Stimulated activated CD4-positive, alpha-beta T cell treated with anti-CD3 and anti-CD28 coated beads, Interleukin-2, amount 100 ng/mL, for 4 hours (primary cell): ENCODE measurements at places on chromosomes 5 and 9.

- no peak for DNase-seq
Observed at GRCh38 chr9:12993466-12993865, 218.6 kb downstream of the LURAP1L start.

- no peak for DNase-seq
Observed at GRCh38 chr5:38285226-38285625, 26.9 kb downstream of the EGFLAM start.

DNA sequence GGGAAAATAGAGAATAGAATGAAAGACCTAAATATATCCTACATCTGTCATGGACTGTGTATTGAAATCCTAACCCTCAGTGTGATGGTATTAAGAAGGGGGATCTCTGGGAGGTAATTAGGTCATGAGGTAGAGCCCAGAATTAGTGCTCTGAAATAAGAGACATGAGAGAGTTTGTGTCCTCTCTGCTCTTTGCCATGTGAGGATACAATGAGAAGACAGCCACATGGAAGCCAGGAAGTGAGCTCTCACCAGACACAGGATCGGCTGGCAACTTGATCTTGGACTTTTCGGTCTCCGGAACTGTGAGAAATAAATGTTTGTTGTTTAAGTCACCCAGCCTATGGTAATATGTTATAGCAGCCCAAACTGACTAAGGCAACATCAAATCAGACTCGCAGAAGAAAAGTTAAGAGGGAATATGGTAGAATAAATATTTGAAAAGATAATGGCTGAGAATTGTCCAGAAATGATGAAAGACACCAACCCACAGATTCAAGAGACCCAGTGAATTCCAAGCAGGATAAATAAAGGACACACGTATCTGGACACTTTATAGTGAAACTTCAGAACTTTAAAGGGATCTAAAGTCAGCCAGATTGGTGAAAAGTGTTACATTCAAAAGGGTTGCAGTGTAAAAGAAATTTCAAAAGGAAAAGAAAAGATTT, 12.7 kb upstream of the SLC36A1 start:
- no peak for DNase-seq

- no peak for DNase-seq
Observed at GRCh38 chr5:96051401-96051830, 89.8 kb upstream of the ELL2 start.

- DNase-seq = no peak
Observed at GRCh38 chr5:6496636-6497035, 48.0 kb downstream of the UBE2QL1 start.

- DNase-seq = no peak
Observed at GRCh38 chr9:80550181-80550580, 978.4 kb downstream of the TLE4 start.

DNA sequence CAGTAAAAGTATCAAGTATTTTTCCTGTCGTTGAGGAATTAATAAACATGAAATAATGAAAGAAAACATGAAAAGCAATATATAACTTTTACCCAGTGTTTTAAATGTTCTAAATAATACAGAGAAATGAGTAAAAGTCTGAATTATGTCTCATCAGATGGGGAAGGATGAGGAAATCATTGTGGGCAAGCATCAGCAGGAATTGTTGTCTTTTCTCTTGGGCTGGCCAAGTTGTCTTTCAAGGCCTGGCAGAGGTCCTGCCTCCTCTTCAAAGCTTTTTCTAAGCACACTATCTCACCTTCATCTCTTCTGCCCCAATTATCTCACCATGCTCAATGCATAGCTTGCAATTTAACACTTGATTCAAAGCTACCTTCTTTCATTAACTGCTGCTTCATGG, 41.9 kb downstream of the MOCS2 start:
- no peak for DNase-seq

DNA sequence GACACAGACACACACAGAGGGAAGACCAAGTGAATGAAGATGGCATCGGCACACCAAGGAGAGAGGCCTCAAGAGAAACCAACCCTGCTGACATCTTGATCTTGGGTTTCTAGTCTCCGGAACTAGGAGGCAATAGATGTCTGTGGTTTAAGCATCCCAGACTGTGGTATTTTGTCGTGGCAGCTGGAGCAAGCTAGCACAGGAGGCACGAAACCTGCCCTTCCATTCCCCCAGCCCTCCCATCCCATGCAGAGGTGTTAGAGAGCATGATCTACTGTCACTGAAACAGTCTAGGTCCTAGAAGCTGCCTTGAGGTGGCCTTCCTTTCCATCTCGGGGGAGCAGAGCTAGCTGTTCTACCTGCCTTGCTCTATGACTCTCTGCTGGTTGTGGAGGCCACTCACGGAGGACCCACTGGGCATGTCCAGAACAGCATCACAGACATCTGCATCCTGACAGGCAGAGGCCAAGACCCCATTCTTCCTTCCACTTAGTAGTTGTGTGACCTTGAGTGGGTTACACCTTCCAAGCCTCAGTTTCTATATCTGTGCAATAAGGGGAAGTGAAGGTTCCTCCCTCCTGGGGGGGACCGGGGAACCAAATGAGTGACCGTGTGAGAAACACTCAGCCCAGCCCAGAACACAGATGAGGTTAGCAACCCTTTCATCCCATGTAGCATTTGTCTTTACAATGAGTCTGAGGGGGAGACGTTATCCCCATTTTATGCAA, 134.3 kb upstream of the BOD1 start:
- DNase-seq = no peak

DNA sequence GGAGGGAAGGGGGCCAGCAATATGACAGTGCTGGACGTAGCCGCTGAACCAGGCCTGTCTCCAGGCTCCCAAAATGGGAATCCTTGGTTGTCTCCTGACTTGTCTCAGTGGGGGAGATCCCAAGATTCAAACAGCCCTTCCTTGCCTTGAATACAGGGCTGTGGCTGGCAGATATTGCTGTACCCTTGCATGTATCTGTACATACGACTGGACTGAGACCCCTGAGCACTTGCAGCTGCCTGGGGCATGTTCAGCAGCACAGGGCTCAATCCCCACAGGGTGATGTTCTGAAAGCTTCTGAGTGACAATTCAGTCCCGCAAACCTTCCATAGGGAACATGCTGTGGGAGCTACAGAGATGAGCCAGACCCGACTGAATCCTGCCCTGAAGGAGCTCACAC, 13.3 kb downstream of the OR13J1 start:
- DNase-seq = no peak

GRCh38 chr5:130397132-130397531, 492.9 kb downstream of the CHSY3 start:
- no peak for DNase-seq

DNA sequence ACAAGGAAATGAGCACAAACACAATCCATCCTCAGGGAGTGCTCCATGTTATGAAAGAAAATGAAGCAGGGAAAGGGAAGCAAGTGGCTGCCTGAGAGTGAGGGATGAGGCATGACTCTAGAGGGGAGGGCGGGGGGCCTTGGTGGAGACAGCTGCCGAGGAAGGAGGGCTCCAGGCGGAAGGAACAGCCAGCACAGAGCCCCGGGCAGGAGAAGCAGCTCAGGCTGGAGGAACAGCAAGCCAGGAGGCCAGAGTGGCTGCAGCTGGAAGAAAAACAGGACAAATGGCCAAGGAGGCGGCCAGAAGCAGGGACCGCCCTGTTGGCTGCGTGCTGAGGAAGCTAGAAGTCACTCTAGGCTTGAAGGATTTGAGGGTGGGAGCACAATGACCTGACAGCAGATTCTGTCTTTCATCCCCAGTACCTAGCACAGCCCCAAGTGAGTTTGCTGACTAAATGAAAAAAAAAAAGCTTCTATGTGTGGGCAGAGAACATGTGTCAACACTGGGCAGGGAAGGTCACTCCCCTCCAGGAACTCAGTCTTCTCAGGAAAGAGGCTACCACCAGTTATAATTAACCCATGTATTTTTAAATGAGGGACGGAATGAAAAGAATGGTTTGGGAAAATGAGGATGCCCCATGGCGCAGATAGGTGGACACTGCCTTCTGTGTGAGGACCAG, 142.8 kb downstream of the DCP2 start:
- no peak for DNase-seq

GRCh38 chr5:172770374-172770674, 671 bp downstream of the DUSP1 start:
- DNase-seq = peak; percentile 16

DNA sequence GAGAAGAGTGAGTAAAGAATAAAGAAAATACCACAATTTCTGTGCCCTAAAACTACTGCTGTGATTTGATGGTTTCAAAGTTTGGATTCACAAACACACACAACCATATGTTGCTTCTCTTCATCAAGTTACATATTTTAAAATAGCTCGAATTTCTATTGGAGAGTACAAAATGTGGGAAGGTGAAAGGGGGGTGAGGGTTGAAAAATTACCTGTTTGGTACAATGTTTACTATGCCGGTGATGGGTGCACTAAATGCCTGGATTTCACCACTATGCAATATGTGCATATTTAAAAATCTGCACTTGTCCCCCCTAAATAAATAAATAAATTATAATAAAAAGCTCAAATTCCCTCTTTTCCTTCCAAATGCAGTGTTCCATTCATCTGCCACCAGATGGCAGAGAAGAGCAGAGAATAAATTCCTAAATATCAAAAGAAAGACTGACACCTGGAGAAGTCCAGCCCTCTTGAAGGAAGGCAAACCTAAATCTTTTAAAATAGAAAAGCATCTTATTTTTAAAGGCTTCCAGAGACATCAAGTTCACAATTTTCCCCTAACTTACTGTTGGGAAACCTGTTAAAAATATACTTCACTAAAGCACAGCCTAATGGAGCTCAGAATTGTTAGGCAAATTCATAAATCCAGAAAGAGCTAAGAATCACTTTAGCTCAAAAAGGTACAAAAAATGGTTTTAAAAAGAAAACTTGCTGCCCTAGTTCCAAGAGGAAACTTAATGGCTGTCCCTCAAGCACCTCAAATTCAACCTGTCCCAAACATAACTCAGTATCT, 24.8 kb upstream of the HNRNPA0 start:
- DNase-seq = no peak

DNA sequence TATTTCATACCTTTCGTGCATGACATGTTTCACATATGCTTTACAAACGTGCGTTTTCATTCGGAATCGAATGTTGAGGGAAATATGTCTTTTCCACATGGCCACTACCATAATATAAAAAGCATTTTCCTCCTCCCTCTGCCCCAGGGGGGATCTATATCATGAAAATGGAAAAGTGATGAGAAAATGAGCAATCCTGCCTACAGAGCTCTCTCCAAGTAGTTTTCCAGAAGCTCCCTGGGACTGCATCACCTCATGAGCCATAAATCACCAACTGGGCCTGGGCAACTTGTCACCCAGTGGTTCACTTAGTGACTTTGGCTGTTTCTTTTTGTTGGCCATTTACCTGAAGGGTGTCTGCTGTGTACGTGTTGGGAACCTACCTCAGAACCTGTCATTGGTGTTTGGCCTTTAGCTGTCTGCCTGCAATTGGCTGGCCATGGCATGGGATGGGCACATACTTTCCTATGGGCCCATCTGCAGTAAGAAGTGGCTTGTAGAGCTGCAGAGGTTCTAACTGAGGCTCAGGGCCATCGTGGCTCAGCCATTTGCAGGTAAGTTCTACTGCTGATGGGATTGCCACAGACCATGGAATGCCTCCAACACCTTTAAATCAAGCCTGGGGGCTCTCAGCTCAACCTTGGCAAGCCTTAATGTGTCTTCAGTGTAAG, 9.5 kb upstream of the TIFAB start:
- no peak for DNase-seq

- DNase-seq = no peak
Observed at GRCh38 chr9:87667164-87667738, 58.7 kb upstream of the CTSL start.

DNA sequence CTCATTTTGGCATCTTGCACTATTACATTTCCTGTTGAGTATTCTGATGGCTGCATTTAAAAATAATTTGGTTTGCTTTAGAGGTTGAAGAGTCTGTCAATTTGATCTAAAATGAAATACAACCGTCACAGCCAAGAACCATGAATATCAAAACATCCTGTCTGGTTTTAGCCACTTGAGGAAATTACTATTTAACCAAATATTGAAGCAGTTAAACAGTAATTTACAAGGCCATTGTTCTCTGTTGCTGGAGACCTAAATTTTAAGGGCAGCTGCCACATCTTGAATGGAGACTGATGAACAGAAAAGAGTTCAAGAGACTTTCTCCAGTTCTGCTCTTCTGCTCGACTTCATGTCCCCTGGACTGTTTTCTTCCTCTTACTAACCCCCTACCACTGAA, 549.4 kb downstream of the LRRC70 start:
- DNase-seq = no peak

DNA sequence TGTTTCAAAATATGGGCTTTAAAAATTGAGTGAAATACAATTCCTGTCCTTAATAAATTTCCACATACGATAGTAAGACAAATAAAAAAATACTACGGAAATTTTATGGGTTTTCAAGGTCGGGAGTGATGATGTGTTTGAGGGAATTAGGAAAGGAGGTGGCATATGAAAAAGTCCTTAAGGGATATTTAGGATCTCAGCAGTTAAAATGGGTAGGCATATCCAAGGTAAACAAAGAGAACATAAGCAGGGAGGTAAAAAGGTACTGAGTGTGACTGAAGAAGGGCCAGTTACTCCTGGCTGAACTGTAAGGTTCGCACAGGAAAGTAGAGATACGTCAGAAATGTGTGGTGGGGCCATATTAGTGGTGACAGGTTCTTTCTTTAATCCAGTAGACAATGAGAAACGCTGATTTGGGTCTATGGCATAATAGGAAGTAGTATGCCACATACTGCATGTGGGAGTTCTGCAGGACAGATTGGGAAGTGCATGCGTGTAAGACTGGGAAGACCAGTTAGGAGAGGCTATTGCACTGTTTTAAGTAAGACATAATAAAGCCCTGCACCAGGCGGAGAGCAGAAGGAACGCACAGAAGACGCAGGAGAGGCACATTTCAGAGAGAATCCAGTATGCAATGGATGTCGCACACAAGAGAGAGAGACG, 937 bp upstream of the HMGCR start:
- no peak for DNase-seq

DNA sequence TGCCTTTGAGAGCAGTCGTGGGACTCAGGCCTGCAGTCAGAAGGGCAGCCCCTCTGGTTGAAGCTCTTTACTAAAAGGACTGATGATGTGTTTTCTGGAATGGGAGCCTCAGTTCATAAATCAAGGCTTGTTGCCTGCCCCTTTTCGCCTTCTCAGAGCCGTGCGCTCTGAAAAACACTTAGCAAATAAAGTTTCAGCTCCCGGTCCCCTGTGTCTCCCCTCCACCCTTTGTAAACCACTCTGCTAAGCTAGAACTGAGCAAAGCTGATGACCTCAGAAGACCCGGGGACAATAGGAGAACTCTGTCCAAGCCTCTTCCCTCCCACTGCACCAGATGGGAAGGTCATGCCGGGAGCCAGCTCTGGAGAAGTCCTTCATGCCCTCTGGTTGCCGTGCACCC, 39.3 kb upstream of the ADRA1B start:
- DNase-seq = no peak

- no peak for DNase-seq
Observed at GRCh38 chr9:120378680-120379079, 201.3 kb downstream of the CDK5RAP2 start.

DNA sequence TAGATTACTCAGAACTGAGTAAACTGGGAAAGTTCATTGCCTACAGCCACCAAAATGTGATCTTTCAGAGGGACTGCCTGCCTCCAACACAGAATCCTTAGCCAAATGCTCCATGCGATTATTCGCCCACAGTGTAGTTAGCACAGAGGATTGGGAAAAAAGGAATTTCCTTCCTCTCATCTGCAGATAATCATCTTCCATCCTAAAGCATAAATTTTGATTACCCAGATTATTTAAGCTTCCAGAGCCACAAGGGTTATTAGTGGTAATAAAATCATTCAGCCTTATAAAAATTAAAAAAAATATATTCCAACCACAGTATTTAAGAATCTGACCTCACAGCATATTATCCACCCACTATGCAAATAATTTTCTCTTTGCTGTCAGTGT, 285.3 kb upstream of the GRAMD2B start:
- no peak for DNase-seq
